ENCODE measurements at places on chromosomes 2 and 18.

- peak; percentile 35 for DNase-seq
These were observed 89.2 kb downstream of the DOCK10 start for GRCh38 chr2:224952936-224953657.

GRCh38 chr2:234377761-234378391 is 119.0 kb downstream of the ARL4C start:
- no peak for DNase-seq

DNA sequence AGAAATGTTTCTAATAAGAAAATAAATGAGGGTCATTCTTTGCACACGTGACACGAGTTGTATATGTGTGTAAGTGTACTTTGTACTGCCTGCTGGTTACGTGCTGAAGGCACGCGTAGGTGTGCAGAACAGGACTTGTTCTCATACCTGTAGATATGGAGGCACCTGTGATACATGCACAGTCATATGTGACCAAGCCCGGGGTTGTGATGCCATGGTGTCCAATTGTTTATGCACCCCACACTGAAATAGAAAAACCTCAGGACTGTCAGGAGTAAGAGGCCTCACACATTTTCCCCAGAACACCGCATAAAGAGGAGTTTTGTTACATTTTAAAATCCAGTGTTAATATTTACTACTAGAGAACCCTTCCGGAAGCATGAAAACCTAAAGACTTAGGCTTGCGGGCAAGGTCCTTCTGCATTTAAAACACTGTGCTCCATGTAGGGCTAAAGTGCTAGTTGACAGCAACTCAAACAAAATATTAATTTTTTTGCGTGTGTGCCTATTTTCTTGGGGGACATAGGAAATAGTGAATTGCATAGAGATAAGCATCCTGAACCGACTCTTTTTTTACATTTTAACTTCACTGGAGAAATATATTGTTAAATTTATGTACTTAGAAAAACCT is 9.3 kb downstream of the TSHZ1 start:
- DNase-seq: no peak

GRCh38 chr2:193566276-193566675 is 1371.5 kb upstream of the TMEFF2 start:
- DNase-seq: no peak

DNA sequence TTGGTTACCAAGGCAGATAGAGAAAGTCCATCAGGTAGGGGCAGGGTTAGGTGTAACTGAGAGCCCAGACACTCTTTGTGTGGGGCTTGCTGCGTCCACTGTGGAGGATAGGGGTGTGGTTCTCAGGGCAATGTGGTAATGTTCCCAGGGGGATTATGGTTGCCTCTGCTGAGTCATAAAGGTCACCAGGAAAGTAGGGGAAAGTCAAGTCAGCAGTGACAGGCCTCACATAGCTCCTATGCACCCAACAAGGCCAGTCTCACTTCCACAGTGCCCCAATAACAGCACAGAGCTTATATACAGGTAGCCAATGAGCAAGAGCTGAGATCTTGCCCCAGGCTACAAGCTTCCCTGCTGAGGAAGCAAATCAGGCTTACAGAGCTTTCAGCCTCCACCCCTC is 1438.0 kb upstream of the ZEB2 start:
- no peak for DNase-seq

GRCh38 chr18:75554176-75554575 is 126.7 kb upstream of the SMIM21 start:
- no peak for DNase-seq

- DNase-seq: no peak
These were observed 300.4 kb downstream of the KCNS3 start for GRCh38 chr2:18178736-18179349.

DNA sequence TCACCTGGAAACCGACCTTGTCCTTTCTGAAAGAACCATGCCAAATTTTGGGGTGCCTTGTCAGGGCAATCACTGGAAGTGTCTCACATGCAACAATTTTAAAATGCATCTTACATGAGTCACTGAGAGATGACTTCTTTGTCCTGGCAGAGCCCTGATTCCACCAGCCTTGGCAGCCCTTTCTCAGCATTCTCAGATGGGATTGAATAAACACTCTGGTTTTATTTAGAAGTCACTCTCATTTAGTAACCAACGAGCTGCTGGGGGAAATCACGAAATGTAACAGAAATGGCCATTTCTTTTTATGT is 3.8 kb upstream of the ATP8B1 start:
- DNase-seq: no peak

- no peak for DNase-seq
These were observed 92.6 kb downstream of the RIT2 start for GRCh38 chr18:43022874-43023273.

DNA sequence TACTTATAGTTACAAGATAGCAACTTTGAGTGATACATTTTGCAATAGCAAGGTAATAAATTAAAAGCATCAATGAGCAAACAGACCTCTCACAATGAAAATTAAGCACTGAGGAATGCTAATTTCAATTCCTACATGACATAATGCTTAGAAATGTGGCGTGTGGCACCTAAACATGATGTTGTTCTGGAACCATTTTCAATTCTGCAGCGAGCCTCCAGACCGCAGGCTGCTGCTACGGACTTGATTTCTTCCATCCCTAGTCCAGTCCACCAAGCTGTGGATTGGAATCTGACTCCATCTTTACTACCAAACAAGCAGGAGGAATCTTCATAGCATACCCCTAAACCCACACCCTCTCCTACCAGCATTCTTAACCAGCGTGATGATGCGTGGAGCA is 58.7 kb upstream of the ZNF397 start:
- DNase-seq: no peak
